Mesothelial cell of epicardium (in vitro differentiated cells): ENCODE measurements at places on chromosomes 2 and 18.

DNA sequence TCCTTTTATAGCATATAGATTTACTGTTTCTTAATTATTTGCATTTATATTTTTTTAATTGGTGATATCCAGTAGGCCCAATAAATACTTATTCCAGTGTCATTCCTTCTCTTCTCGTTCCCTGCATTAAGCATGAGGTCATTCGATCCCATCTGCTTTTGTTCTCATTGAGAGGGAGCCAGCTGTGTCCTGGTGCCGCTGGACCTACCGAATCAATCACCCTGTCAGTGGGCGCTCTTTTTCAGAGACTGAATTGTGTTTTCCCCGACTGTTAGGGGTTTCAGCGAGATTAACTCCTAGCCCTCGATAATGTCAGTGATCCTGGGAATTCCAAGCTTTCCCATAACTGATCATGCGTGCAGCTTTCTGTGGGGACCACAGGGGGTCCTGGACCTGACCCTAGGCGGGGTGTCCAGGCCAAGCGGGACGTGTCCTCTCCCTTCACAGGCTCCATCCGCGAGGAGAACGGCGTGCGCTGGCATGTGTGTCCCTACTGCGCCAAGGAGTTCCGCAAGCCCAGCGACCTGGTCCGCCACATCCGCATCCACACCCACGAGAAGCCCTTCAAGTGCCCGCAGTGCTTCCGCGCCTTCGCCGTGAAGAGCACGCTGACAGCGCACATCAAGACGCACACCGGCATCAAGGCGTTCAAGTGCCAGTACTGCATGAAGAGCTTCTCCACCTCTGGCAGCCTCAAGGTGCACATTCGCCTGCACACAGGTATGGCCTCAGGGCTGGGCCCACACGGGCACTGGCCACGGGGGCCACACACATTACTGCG, 72.4 kb downstream of the ZNF236 start:
- no peaks in the 10 kb centered on the region for H3K27me3 ChIP-seq
- H3K27ac ChIP-seq, result no peak overlapping the region
- no peaks in the 10 kb centered on the region for H3K4me1 ChIP-seq
- no peak for DNase-seq
- H3K36me3 ChIP-seq, result peaks cover 74% of the 10 kb centered on the region

DNA sequence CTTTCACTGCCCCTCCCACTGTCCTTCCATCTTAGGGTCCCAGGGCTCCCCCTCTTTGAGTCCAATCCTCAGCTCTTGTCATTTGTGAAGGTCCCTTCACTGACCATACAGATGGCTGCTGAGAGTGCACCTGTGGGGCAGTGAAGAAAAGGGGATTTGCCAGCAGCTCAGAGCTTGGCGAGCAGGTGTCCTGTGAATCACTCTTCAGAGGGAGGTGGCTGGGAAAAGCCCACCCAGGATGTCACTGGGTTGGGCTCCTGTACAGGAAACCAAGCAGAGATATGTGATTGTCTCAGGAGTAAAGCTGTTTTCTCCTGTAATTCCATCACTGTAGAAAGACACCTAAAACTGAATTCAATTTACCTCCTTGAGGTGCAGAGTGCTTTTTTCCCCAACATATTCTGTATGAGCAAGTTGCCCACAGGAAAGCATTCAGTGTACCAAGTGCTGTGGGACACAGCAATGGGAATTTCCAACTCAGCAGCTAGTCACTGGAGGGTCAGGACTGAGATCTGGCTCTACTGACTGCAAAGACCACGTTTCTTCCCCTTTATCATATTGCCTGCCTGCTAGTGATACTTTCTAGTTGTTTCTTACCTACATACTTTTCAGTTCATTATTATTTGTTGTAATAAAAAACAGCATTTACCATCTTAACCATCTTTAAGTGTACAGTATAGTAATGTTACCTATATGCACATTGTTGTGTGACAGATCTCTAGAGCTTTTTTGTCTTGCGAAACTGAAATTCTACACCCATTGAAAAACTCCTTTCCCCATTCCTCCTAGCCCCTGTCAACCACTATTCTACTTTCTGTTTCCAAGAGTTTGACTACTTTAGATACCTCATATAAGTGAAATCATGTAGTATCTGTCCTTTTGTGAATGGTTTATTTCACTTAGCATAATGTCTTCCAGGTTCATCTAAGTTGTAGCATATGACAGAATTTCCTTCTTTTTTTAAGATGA, 239.1 kb downstream of the TSN start:
- H3K4me1 ChIP-seq, result peaks cover 8% of the 10 kb centered on the region
- no peak overlapping the region for H3K27ac ChIP-seq
- DNase-seq, result no peak
- H3K36me3 ChIP-seq, result no peaks in the 10 kb centered on the region
- H3K27me3 ChIP-seq, result peaks cover 52% of the 10 kb centered on the region

DNA sequence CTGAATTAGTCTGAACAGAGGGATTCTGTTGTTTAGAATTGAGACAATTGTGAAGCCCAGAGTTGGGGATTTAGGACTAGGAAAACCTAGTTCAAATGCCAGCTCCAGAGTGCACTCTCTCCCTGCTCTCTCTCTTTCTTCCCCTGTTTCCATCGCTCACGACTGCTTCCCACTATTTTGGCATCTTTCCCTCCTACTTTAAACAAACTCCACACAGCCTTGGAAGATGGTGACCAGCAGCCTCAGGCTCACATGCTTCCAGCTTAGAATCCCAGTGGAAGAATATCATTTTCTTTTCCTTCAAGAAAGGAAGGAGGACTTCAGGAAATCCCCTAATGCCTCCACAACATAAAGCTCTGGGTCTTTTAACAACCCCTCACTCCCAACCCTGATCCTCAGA, 6.1 kb upstream of the DNMT3A start:
- peaks cover 4% of the 10 kb centered on the region for H3K4me1 ChIP-seq
- H3K27me3 ChIP-seq, result no peaks in the 10 kb centered on the region
- peak overlapping the region; percentile 17 for H3K27ac ChIP-seq
- no peak for DNase-seq

DNA sequence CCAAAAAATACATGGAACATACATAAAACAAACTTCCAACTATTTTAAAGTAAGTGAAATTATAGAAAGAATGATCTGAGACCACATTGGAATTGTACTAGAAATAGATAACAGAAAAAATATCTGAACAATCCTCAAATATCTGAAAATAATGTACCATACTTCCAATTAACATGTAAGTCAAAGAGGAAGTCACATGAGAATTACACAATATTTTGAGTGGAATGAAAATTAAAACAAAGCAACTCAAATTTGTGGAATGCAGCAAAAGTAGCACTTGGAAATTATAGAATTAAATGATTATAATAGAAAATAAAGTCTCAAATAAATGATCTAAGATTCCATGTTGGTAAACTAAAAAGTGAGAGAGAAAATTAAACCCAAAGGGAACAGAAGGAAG, 38.3 kb upstream of the CTIF start:
- peaks cover 5% of the 10 kb centered on the region for H3K36me3 ChIP-seq
- no peaks in the 10 kb centered on the region for H3K4me1 ChIP-seq
- H3K27me3 ChIP-seq, result no peaks in the 10 kb centered on the region
- no peak overlapping the region for H3K4me3 ChIP-seq

DNA sequence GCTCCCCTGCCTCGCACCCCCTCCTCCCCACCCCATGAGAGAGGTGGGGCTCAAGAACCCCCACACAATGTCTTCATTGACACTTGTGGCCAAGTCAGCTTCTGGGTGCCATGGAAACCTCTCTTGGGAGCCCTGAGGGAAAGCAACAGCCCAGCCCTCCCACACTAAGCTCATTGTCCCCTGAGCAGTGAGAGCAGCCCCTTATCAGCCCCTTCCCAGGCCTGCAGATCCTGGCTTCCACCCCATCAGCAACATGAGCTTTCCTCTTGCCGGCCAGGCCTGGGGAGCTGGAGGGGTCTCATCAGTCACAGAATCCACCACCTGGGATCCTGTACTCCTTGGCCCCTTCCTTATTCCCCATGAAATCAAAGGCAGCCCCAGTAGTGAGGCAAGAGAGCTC, 107.8 kb upstream of the ST3GAL5 start:
- H3K36me3 ChIP-seq, result no peaks in the 10 kb centered on the region
- DNase-seq, result no peak
- no peaks in the 10 kb centered on the region for H3K27me3 ChIP-seq
- H3K27ac ChIP-seq, result peak overlapping the region; percentile 99
- no peak overlapping the region for H3K4me3 ChIP-seq
- H3K4me1 ChIP-seq, result peaks cover 60% of the 10 kb centered on the region

GRCh38 chr18:61236356-61237057, 96.7 kb upstream of the CDH20 start:
- peaks cover 4% of the 10 kb centered on the region for H3K4me1 ChIP-seq
- H3K27me3 ChIP-seq, result no peaks in the 10 kb centered on the region
- DNase-seq, result no peak
- H3K36me3 ChIP-seq, result no peaks in the 10 kb centered on the region
- no peak overlapping the region for H3K4me3 ChIP-seq

DNA sequence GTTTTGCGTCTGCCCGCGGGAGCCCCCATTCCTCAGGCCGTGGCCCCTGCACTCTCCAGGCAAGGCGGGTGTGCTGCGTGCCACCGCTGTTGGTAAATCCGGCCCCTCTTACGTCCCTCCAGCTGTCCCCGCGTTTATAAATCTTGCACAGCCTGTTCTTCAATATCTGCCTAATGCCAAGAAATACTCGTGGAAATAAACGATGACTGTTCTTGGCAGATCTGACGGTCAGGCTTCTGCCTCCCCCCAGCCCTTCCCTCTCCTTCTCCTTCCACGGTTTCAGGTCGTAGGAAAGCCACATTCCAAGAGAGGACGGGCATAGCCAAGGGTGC, 20.5 kb downstream of the ODC1 start:
- peaks cover 4% of the 10 kb centered on the region for H3K36me3 ChIP-seq
- peak overlapping the region; percentile 51 for H3K27ac ChIP-seq
- peaks cover 3% of the 10 kb centered on the region for H3K27me3 ChIP-seq
- H3K4me3 ChIP-seq, result no peak overlapping the region

DNA sequence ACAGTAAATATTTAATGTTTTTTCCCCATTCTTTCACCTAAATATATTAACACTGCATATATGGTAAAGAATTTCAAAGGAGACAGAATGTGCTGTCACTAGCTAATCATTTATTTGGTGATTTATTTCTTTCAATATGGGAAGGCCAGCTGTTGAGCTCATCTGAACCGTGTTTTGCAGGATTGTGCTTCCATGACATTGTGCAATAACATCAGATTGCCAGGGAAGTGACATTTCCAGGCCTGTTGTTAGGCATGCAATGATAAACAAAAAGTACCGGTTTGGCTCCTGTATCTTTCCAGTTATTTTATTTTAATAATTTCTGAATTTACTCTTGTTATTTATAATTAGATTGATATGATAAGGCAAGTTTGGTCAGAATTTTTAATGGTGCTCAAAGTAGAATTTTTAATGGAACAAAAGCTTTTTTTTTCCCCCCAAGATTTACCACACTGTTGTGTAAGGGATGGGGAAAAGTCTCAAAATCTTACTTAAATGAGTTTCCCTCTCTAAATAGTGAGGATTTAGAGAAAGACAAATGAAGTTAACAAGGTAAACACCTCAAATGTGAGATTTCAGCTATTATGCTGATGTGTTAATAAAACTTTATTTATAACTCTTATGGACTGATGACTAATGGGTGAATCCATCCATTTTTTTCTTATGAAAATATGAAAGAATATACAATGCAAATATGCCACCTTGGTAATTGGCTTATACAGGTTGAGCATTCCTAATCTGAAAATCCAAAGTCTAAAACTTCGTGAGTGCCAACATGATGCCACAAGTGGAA, 52.7 kb downstream of the MALT1 start:
- no peak overlapping the region for H3K27ac ChIP-seq
- H3K4me1 ChIP-seq, result no peaks in the 10 kb centered on the region
- no peaks in the 10 kb centered on the region for H3K27me3 ChIP-seq
- peaks cover 16% of the 10 kb centered on the region for H3K36me3 ChIP-seq
- H3K4me3 ChIP-seq, result no peak overlapping the region

GRCh38 chr2:20479835-20480234, 33.0 kb downstream of the RHOB start:
- no peaks in the 10 kb centered on the region for H3K27me3 ChIP-seq
- H3K4me1 ChIP-seq, result peaks cover 2% of the 10 kb centered on the region
- no peak overlapping the region for H3K4me3 ChIP-seq
- H3K36me3 ChIP-seq, result no peaks in the 10 kb centered on the region

DNA sequence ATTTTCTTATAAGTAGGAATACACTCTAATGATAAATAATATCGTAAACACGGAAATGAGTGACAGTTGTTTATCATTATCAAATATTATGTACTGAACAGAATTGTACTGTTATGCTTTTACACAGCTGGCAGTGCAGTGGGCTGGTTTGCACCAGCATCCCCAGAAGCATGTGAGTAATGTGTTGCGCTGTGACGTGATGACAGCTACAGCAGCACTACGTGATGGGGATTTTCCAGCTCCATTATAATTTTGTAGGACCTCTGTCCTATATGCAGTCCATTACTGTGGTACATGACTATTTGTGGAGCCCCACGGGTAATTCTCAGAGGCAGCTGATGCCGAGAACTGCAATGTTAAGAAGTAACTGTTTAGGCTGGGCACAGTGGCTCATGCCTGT, 77.3 kb upstream of the ATG16L1 start:
- no peak for DNase-seq
- H3K27ac ChIP-seq, result no peak overlapping the region
- no peak overlapping the region for H3K4me3 ChIP-seq
- no peaks in the 10 kb centered on the region for H3K36me3 ChIP-seq

DNA sequence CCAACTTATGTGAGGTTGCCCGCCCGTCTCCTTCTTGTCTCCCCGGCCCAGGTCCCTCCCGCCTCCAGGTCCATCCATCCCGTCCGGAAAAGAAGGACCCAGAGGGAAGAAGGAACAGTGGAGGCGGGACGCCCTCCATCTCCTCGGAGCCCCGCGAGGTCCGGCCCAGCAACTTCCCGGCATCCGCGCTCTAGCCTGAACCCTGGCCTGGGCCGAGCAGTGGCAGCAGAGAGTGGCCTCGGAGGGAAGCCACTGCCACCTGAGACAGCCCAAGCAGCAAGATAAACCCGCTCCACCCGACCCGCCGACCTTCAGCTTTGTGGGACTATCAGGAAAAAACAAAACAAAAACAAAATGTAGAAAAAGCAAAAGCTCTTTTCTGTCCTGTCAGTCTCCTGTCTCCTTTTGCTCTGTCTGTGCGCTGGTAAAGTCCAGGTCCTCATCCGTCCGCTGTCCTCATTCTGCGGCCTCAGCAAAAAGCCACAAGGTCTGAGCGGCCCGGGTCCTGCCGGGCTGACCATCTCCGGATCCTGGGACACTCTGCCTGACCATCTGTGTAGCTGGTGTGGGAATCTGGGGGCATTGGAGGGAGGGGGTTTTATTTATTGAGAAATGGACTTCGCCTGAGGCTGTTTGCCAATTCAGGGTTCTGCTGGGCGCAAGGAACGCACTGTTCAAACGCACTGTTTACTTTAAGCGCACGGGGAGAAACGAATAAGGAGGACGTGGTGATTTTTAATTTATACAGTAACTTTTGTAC, 3.1 kb downstream of the DLX1 start:
- H3K27me3 ChIP-seq, result peaks cover 95% of the 10 kb centered on the region
- H3K4me3 ChIP-seq, result peak overlapping the region; percentile 91
- peaks cover 8% of the 10 kb centered on the region for H3K36me3 ChIP-seq
- peaks cover 60% of the 10 kb centered on the region for H3K4me1 ChIP-seq

GRCh38 chr2:112917856-112918255, 6.9 kb downstream of the IL37 start:
- no peak overlapping the region for H3K4me3 ChIP-seq
- no peak for DNase-seq
- no peaks in the 10 kb centered on the region for H3K36me3 ChIP-seq
- no peak overlapping the region for H3K27ac ChIP-seq
- H3K27me3 ChIP-seq, result peaks cover 19% of the 10 kb centered on the region
